ENCODE measurements at places on chromosomes 3 and 15. TPM values are rescaled to one million over a fixed set of nuclear protein-coding genes. Genes with fewer than 3 reads are reported as not detected.

Gene CELSR3
- 1.2 TPM for polyA plus RNA-seq

Gene ERC2
- polyA plus RNA-seq: 2.6 TPM

Gene MYLK
- 154 TPM for polyA plus RNA-seq

Gene EIF1B
- polyA plus RNA-seq: 116 TPM

Gene CHAC1
- polyA plus RNA-seq: 3.3 TPM

Gene ABHD5
- polyA plus RNA-seq: 20.1 TPM

Gene LYSMD2
- polyA plus RNA-seq: 3.8 TPM

Gene TADA3
- 79.8 TPM for polyA plus RNA-seq

Gene RTP3
- polyA plus RNA-seq: not detected

Gene SCN11A
- polyA plus RNA-seq: 1.6 TPM

Gene KLF15
- polyA plus RNA-seq: 18.3 TPM

Gene SPRED1
- polyA plus RNA-seq: 28.6 TPM

Gene DPPA2
- 1.3 TPM for polyA plus RNA-seq

Gene BCL6
- 10.6 TPM for polyA plus RNA-seq

Gene DAZL
- not detected for polyA plus RNA-seq

Gene LHFPL4
- polyA plus RNA-seq: 0.06 TPM

Gene ARPIN
- polyA plus RNA-seq: 31.6 TPM

Gene PRR20G
- polyA plus RNA-seq: not detected

Gene SELENOS
- polyA plus RNA-seq: 58.0 TPM

Gene PIERCE2
- 6.0 TPM for polyA plus RNA-seq

Gene SLC12A1
- polyA plus RNA-seq: 267 TPM

Gene GUCA1C
- polyA plus RNA-seq: 0.50 TPM

Gene SRGAP3
- 22.8 TPM for polyA plus RNA-seq

Gene CCDC80
- polyA plus RNA-seq: 97.8 TPM

Gene AMOTL2
- polyA plus RNA-seq: 94.7 TPM

Gene MORC1
- 0.64 TPM for polyA plus RNA-seq

Gene COL8A1
- 4.0 TPM for polyA plus RNA-seq

Gene GOLGA8T
- 0.71 TPM for polyA plus RNA-seq

Gene RHOV
- polyA plus RNA-seq: 1.8 TPM

Gene GHSR
- not detected for polyA plus RNA-seq

Gene RBP2
- polyA plus RNA-seq: 0.58 TPM

Gene EPHB3
- polyA plus RNA-seq: 29.1 TPM

Gene RAP2B
- polyA plus RNA-seq: 7.1 TPM

Gene NRROS
- 4.2 TPM for polyA plus RNA-seq

Gene ZBTB47
- 16.8 TPM for polyA plus RNA-seq

Gene ACVR2B
- polyA plus RNA-seq: 21.8 TPM

Gene WWTR1
- 88.7 TPM for polyA plus RNA-seq

Gene PLCH1
- polyA plus RNA-seq: 12.0 TPM

Gene MKRN2OS
- polyA plus RNA-seq: 2.6 TPM

Gene CYP8B1
- 1.3 TPM for polyA plus RNA-seq

Gene LTK
- 2.7 TPM for polyA plus RNA-seq

Gene USP19
- polyA plus RNA-seq: 61.4 TPM

Gene TLR9
- polyA plus RNA-seq: 0.36 TPM

Gene ENTPD3
- polyA plus RNA-seq: 1.9 TPM

Gene EID1
- polyA plus RNA-seq: 329 TPM

Gene SLC6A20
- 0.15 TPM for polyA plus RNA-seq

Gene MESP2
- 0.44 TPM for polyA plus RNA-seq

Gene SLC28A2
- polyA plus RNA-seq: 1.0 TPM

Gene TMEM108
- 2.0 TPM for polyA plus RNA-seq

Gene PEX11A
- 17.3 TPM for polyA plus RNA-seq

Gene CHRNA5
- 7.8 TPM for polyA plus RNA-seq

Gene PRR23A
- not detected for polyA plus RNA-seq

Gene IMPG2
- 0.61 TPM for polyA plus RNA-seq

Measured in renal pelvis (tissue), 12 donors.